ENCODE measurements at places on chromosomes 7 and 10.

GRCh38 chr7:114217026-114217806 lies 197.4 kb upstream of the FOXP2 start:
- DNase-seq: no peak

DNA sequence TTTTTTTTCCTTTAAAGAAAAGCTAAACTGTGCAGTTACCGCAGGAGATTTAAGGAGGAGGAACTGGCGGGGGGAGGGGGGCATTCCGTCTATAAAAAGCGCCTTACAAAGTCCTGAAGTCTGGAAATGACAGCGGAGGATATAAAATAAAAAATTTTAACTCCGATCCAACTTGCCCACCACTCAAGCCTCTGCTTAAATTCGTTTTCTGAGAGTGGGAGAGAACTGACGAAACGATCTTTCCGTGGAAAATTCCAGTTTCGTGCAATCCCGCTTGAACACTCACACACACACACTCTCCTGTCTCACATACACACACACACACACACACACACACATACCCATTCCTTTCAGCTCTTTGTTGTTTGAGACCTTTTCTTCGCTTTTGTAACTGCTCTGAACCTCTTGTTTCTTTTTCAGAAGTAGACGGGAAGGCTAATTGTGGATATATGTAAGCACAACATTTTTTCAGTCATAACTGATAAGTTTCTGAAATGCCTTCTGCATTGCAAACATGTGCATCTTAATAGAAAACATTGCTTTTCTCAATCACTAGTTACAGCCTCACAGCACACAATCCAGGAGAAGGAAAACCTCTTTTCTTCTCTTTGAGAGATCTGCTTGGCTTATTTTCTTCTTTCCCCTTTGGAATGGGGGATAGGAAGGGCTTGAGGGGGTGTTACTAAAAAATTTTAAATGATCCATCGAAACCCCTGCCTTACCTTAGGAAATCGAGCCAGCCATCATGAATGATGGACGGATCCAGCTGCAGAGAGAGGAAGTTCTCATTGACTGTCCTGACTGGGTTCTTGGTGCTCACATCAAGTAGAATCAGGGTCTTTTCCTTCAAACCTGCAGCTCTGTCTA lies 628 bp downstream of the HPSE2 start:
- DNase-seq: no peak

DNA sequence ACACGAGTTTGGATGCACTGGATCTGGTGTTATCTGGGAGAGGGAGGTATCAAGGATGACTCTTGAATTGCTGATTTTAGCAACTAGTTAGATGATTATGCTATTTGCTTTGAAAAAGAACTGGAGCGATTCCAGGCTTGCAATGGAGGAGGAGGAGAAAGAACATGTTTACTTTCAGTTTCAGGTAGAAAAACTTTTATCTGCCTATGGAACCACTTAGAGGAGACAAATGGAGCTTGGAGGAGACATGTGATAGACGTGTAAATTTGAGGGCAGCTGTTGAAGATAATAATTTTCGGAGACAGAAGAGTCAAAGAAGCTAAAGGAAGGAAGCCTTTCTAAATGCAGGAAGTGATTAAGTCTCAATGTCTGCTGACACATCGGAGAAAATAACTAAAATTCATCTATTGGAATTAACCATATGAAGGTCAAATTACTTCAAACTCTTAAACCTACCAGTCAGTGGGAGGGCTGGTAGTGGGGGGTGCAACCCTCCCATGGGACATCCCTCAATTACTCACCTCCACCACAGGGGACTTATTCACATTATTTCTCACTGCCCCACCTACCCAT lies 56.4 kb upstream of the GNAI1 start:
- no peak for DNase-seq

GRCh38 chr10:121624836-121625486 lies 26.7 kb upstream of the FGFR2 start:
- no peak for DNase-seq

DNA sequence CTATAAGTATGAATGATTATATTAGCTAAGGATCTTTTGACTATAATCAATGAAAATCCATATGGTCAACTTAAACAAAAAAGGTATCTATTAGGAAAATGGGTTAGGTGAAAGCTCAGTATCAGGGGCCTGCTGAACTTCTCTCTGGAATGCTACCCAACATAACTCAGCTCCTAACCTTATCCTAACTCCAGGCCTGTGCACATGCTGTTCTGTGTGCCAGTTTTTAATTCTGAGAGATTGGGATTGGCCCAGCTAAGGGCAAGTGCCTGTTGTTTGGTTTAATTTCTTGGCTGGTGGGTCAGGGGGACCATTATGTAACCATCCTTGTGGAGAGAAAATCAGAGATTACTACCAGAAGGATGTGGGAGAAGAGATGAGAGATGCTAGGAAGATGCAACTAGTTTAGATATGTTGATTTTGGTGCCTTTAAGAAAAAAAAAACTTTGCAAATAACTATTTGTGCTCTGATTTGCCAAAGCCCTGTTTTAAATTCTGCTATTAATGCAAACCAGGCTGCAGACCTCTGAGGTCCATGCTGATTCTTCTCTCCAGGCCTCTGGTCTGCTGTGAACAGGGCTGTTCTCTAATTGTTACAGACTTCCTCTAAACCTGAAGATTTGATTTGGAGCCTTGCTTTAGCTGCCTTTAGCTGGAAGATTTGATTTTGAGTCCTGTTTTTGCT lies 23.9 kb upstream of the HDAC9 start:
- DNase-seq: no peak

GRCh38 chr10:8365935-8366911 lies 311.7 kb downstream of the GATA3 start:
- DNase-seq: no peak

Data from stimulated activated naive CD4-positive, alpha-beta T cell (primary cell).